ENCODE measurements at places on chromosomes 16 and 17.

DNA sequence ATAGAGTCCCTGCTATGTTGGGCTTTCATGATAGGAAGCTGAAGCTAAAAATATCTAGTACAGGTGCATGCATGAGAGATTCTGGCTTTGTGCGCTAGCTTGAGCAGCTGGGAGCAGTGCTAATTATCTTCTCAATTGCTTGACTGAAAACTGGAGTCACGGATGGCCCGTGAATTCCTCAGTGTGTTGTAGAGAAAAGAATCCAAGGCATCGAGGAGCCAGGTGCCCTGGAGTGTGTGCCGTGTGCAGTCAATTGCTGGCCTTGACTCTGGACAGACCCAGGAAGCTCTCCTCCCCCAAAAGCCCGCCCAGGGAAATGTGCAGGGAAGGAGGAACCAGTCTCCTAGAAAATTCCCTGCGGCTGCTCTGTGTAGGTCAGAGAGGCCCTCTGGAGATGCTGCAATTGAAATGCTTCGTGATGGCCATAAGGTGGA lies 14.2 kb downstream of the LGALS3BP start:
- no peak for DNase-seq

- DNase-seq: no peak
These were observed 15.6 kb downstream of the CNTROB start for GRCh38 chr17:7947651-7948050.

DNA sequence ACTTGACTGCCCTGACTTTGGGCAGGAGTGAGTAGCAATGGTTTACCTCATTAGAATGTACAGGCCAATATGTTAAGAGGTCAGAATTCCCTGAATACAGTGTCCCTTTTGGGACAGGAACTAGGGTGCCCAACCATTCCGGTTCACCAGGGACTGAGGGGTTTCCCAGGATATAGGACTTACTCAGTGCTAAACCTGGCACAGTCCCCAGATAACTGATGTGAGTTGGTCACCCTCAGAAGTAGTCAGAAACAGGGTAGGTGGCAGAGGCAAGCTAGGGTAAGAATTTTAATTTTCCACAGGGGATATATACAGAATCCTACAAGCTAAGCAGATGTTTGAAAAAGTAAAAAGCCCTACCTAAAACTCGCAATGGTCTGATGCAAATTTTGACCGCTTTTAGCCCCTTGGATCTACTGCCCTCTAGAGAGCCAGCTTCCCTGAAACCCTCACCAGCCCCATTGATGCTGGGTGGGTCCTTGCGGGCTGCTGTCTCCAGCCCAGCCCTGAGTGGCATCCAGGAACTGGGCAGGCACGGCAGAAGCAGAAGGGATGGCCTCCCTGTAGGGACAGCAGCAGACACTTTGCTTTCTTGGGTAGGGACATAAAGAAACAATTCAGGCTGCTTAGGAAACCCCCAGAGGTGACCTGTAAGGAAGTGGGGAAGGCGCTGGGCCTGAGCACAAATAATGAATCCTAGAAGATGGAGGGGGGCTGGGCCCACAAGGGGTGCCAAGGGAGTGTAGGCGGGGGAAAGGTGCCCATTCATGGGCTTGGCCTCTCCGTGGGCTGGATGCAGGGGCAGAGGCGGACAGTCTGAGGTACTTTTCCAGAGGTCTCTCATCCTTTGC lies 434.8 kb downstream of the SLC39A11 start:
- DNase-seq: no peak

GRCh38 chr16:9322769-9323168 lies 231.3 kb downstream of the HAPSTR1 start:
- no peak for DNase-seq

DNA sequence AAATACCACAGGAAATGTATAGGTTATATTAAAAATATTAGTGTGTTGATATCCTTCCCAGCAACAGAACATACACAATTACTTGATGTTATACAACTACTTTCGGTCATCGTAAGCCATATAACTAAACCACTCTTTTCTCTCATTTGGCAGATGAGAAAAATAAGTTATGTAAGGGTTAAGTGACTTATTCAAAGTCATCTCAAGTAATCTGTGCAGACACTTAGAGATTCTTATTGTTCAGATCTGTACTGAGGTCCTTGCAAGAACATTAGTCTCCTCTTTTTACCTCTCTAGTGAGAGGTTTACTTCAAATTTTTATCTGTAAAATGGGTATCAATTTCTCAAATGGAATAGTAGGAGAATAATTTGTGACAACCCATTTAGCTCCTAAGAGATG lies 15.0 kb downstream of the NACA2 start:
- DNase-seq: no peak

All from adrenal gland (tissue), 19 donors.